ENCODE measurements at places on chromosomes 3 and 15.
A peak's percentile ranks its signal among the peaks of the same experiment; 100 is the strongest.

DNA sequence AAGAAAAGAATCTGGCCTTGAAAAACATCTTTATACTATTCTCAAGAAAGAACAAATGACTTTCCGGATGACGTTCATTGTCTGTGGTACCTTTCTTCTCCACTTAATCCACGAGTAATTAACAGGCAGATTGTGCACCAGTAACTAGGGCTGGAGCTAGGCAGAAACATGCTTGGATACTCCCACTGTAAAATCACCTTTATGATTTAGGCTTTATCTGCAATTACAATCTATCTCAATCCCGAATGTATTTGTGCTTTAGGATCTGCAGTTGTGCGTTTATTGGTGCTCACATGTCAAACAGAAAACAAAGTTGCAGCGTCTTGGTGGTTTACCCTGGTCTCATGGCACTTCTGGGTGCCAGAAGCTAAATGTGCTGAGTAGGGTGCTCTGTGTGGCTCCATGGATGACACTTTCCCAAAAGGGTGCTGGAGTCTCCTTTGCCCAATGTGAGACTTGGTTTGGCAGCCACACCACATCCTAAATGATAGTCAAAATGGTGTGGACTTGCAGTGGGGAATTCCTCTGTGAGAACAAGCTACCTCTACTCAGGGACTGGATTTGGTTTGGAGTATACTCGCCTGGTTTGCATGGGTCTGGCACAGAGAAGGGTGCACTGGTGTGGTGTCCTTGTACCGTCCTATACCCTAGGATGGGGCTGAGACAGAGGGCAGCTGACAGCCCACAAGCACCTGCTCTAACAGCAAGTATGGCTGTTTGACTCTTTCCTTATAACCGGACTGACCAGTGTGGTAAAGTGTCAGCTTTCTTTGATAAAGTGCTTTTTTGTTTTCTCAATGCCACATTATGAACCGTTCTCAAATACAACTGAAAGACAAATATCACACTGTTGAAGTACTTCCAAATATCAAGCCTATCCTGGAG is 7.7 kb downstream of the SERP1 start:
- no peak for DNase-seq

DNA sequence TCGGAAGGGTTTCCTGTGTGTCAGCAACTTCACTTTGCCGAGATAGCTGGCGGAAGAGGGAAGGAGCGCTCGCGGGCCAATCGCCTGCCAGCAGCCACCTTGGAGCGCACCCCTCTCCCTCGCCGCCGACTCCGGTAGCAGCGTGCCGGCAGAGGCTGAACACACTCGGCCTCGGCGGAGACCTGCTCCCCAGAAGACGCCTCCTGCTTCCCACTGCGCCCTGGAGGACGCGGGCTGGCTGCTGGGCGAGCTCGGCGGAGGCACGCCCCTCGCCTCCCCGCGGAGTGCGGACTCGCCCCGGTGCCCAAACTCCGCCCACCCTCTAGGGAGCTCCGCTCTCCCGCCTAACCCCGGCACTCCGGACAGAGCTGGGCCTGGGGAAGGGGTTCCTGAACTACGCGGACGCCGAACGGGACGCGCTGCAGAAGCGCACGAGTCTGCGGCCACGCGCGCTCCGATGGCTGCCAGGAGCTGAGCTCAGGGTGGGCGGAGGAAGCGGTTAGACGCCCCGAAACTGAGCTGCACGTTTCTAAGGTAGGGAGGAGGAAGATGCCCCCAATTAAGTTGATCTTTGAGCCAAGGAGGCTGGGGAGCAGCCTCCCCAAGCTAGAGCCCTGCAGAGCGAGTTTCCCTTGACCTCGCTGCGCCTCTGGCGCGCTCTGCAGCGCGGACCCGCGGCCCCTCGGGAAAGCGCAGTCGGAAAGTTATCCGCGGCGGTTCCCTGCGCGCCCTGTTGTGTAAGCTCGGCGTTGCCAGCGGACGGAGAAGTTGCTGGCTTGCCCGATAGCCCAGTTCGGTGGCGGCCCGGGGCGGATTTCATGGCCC is at the start of gene P2RY1:
Gene P2RY1 (plus strand): TSS at position 356 of the 825 bp plus-strand sequence. CDS start 652 bp downstream, outside the sequence.
- peak; percentile 62 for DNase-seq

GRCh38 chr3:66425576-66426114 is 75.2 kb downstream of the LRIG1 start:
- DNase-seq = no peak

- no peak for DNase-seq
These were observed 558.7 kb downstream of the MAGI1 start for GRCh38 chr3:65479990-65480389.

DNA sequence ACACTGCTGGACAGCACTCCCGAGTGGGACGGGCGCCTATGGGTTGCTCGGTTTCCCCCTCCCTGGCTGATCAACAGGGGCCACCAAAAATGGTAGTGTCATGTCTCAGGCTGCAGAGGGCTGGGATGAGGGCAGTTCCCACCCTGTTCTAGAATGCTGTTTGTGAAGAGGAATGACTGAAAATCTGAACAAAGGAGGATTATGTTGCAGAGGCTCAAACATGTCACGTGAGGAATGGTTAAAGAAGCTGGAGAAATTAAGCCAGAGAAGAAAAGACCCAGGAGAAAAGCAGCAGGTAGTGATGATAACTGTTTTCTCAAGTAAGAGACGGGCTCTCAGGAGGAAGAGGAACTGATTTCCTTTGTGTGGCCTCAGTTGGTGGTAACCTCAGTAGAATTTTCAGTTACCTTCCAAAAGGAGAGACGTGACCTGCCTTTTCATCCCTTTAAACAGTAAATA is 10.4 kb downstream of the SPG21 start:
- no peak for DNase-seq

DNA sequence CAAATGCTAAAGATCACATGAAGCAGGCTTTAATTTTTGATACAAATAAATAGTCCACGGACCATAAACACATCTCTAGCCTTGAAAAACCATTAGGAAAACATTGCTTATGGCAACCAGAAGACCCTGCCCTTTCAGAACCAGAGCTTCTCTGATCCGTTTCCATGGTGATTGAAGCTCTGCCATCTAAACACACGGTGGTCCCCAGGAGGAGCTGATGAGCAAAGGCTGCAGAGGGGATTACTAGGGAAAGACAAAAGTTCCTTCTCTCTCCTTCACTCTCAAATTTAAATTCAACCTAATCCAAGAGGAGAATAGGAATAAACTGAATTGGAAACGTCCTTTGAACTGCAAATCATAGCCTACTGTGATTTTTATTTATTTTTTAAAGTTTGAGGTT is 122.0 kb upstream of the ATP10A start:
- DNase-seq = no peak

DNA sequence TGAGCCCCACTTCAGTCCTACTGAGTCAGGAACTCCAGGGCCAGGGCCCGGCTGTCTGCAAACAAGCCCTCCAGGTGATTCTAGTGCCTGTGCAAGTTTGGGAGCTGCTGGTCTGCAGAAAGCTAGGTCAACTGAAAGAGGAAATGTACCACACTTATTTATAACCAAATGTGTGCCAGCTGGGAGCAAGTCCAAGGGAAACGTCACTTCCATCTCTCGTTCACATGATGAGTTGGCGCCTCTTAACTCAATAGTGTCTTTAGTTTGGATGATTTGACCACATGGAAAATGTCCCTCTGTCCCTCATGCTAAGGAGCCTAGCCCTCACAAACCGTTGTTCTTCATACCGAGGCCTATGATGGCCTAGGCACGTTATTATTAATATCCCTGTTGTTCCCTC is 43.2 kb downstream of the GOLGA8S start:
- no peak for DNase-seq

DNA sequence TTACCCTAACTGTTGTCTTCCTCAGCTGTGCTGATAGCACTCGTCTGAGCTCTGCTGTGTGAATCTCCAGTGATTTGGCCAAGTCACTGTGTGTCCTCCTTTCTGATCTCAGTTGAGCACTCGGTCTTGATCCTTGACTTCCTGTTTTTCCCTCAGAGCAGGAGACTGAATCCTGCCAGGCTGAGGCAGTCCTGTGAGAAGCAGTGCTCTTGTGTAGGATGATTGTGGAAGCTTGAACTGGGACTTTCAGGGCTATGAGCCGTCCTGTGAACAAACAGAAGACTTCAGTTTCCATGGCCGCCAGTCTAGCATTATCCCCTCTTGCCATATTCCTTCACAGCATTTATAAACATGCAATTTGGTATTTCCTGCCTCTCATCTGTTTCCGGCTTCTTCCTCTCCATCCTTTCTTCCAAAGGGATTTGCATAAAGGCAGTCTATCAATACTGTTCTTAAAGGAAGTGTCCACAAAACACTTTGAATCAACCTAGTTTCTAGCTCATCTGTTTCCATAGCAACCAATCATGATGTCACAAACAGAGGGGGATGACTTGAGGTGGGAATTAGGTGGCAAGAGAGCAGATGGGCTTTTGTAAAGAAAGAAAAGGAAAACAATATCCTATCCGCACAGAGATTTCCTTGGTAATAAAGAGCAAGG is 237.2 kb downstream of the AGBL1 start:
- DNase-seq = no peak

DNA sequence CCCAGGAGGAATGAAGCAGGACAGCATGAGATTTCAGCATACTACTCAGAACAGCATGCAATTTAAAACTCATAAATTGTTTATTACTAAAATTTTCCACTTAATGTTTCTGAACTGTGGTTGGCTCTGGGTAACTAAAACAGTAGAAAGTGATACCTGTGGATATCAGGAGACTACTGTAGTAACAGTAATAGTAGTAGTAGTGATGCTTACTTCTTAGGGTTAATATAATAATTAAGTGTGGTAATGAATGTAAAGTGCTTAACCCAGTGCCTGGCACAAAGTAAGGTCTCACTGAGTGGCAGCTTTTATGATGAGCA is 117.3 kb downstream of the NR1I2 start:
- DNase-seq = no peak

GRCh38 chr15:72252663-72253299 is 19.6 kb downstream of the PARP6 start:
- no peak for DNase-seq

GRCh38 chr15:74431645-74432044 is 2.1 kb downstream of the SEMA7A start:
- no peak for DNase-seq

DNA sequence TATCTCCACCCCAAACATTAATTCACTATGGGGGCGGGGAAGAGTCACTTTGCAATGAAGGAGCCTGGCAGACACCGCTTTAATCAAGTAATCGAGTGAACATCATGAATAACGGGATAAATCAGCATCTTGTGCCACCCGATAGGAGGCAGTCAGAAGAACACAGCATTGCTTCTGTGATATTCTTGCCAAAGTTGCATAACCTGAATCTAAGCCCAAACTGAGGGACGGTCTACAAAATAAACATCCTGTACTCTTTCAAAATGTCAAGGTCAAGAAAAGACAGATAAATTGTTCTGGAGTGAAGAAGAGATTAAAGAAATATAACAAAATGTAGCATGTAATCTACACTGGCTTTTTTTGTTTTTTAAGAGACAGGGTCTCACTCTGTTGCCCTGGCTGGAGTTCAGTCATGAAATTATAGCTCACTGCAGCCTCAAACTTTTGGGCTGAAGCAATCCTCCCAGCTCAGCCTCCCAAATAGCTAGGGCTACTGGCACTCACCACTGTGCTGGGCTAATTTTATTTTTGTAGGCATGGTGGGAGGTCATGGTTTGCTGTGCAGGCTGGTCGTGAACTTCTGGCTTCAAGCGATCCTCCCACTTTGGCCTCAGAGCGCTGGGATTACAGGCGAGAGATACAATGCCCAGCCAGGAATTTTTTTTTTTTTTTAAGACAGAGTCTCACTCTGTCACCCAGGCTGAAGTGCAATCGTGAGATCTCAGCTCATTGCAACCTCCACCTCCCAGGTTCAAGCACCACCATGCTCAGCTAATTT is 20.1 kb upstream of the VWA5B2 start:
- DNase-seq = no peak

DNA sequence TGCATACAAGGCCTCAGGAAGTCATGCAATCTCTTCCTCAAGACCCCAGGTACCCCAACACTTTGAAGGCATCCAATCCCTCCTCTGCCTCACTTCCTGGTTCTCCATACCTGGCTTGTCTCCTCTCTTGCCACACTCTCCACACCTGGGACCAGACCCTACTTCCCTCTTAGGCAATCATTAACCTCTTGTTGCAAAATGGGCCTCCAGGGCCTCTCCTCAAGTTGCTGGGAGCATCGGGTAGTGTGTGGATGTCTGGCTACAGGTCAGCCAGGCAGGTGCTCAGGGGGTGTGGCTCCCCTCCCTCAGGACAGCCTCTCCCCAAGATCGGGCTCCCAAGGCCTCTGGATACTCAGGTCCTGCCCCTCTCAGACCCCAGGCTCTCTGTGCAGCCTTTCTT is 8.6 kb downstream of the PLA2G4E start:
- DNase-seq = peak; percentile 60

DNA sequence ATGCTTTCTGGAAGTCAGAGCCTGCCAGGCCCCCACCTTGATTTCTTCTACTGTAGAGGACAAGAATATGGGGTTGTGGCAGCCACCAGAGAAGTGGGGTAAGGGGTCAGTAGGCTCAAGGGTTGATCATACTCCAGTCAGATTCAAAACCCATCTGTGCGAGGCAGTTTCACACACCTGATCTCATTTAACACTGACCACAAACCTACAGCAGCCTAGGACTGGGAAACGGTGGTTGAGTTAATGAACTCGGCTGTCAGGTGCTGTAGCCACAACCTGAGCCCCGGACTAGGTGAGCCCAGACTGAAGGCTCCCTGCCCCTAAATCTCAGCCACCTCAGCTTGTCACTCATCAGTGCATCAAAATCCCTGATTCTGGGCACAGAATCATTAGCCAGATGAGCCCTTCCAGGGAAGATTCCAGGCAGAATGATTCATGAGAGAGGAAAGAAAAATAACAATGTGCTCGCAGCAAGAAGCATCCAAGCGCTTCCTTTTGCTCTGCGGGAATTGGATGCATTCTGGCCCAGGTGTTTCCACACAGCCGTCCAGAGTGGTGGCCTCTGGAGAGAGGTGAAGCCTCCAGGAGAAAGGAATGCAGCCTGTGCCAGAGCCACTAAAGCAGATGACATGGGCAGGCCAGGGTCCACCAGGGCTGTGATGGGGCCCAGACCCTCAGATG is 102.1 kb downstream of the SRGAP3 start:
- no peak for DNase-seq

- peak; percentile 95 for DNase-seq
These were observed at the start of gene CFAP161 for GRCh38 chr15:81133782-81134461. Gene CFAP161, plus strand, starts transcription at chr15:81134270. Its CDS starts 60 bp downstream, at chr15:81134330.

DNA sequence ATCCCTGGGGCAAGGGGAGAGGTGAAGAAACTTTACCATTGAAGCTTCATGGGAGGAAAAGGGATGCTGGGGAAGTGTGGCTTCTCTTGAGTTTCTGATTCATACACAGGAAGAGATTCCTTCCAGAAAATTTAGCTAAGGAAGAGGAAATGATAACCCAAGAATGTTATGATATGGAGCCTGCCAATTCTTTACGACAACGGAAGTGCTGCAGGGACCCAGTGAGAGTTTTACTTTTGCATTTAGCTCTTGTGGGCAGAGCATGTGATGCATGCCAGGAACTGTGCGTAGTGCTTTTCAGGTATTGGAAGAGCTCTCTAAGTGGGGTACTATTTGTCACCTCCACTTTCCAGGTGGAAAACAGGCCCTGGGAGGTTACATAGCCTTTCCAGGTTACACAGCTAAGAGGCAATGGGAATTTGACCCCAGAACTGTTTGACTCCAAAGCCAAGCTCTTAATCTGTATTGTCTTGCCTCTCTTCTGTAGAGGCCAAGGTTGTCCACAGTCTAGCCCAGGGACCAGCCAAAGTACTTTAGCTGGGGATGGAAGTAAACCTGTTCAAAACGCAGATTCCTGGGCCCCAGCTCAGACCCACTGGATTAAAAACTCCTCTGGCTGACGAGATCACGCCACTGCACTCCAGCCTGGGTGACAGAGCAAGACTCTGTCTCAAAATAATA is 23.0 kb downstream of the CMTM7 start:
- no peak for DNase-seq

Measured in NCI-H526 (cell line).